ENCODE measurements at places on chromosomes 3 and 15.

- DNase-seq: no peak
These were observed 74.4 kb upstream of the CHRNB4 start for GRCh38 chr15:78715434-78715833.

DNA sequence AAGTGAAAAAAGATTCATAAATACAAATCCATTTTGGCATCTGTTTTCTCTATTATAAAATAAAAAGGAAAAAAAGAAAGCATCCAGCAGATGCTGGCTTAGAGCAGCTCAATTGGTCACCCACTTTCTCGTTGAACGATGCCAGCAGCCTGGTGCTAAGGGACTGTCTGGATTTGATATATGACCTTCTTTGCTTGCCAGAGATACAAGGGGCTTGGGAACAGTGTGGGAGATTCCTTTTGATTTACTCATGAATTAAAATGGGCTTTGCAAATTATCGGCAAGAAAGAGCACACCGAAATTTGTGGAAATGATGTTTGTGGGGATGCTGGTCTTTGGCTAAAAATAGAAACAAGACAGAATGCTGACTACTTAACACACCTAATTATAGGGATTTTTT, 210.3 kb upstream of the STT3B start:
- DNase-seq: no peak

GRCh38 chr3:17357035-17357710, 385.3 kb downstream of the TBC1D5 start:
- DNase-seq: no peak

DNA sequence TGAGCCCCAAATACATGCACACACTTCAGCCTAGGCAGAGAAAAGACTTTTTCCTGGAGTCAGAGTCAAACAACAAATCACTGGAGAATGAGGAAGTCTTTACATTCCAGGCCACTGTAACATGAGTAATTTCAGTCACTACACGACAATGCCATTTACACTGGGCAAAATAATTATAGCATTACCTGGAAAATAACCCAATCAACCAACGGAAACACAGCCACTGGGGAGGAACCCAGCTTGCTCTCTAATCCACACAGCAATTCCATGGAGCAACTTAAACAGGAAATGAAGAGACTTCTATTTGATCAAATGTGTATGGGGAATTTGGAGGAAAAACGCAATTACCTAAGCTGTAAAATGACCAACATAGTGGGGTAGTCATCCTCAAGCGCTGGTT, 15.2 kb downstream of the FSTL1 start:
- no peak for DNase-seq

GRCh38 chr3:151766454-151766853, 32.7 kb downstream of the AADACL2 start:
- no peak for DNase-seq

GRCh38 chr3:37752649-37753025, 109.0 kb upstream of the CTDSPL start:
- no peak for DNase-seq

GRCh38 chr3:72105306-72105705, 320.4 kb upstream of the PROK2 start:
- DNase-seq: no peak

DNA sequence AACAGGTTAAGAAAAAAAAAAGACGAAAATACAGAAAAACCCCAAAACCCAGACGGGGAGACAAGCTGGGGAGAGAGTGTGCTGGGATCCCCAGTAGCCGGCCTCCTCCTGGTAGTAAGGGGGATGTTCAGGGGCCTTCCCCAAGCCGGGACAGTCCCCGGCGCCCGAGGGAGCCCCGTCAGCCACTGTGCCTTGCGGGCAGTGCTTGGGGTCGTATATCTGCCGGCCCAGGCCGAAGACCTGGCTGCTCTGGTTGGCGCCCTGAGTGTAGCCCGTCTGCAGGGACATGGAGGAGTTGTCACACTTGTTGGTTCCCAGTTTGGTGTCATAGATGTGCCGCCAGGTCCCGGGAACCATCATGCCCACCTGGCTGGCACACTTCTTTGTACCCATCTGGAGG, 287.2 kb upstream of the GADL1 start:
- no peak for DNase-seq

GRCh38 chr3:32712506-32713055, 27.6 kb downstream of the CNOT10 start:
- no peak for DNase-seq

- DNase-seq: peak; percentile 39
These were observed 122.6 kb downstream of the CADM2 start for GRCh38 chr3:85081191-85081906.

- no peak for DNase-seq
These were observed 22.6 kb downstream of the TTC23 start for GRCh38 chr15:99226802-99227201.

DNA sequence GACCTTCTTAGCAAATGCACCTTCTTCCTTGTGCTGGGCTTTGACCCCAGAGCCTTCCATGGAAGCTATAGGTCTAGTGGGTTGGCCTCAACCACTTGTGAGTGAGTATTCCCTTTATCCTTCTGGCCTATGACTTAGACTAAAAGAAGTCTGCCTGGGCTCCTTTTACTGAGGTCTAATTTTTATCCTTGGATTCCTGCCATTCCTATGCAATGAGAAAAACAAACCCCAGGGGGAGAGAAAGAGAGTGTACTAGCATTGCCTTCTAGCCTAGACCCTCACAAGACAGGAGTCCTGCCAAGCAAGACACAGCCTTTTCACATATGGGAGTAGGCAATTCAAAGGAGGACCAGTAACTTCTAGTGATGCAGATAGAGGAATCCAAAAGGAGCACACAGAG, 155.4 kb downstream of the PPM1L start:
- DNase-seq: no peak

DNA sequence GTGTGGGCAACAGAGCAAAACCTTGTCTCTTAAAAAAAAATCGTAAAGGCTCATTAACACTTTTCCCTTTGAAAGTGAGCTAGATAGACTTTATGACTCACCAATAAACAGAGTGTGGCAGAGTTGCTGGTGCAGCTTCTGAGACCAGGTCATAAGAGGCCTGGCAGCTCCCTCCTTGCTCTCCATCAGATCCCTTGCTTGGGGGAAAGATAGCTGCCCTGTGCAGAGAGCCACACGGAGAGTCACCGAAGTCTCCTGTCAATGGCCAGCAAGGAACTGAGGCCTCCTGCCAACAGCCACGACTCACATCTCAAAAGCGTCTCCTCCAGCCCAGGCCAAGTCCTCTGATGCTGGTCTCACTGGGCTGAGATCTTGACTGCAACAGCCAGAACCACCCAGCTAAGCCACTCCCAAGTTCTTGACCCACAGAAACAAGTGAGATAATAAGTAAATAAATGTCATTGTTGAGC, 8.7 kb upstream of the GP9 start:
- no peak for DNase-seq

DNA sequence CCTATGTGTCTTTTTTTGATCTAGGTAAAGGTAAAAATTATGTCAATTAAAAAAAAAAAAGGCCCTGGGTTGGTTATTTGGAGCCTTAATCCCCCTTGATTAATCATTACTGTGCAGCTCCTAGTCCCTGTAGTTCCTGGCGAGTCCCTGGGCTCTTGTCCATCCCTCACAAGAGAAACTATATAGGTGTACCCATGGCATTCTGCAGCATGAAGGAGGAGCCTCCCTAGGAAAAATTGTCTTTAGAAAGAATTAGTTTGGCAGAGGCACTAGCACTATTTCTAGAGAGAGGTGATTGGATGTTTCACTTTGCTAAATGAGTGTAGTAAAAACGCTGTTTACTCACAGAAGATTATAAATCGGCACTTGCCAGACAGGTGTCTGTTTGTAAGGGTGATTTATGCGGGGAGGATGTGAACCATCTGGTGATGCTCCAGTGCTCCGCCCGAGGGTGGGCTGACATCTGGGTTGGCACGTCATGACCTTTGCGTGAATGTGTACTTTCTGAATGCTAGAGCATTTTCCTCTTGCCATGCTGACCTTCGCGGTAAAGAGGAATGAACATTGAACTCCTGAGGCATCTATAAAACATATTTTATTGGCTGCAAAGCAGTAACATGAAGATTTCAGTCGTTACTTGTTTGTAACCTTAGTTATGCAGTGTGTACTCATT, 12.6 kb downstream of the PLCL2 start:
- DNase-seq: no peak

Measured in hippocampal formation (tissue), 2 donors.